Activated naive CD4-positive, alpha-beta T cell (primary cell): ENCODE measurements at places on chromosomes 4 and X.

DNA sequence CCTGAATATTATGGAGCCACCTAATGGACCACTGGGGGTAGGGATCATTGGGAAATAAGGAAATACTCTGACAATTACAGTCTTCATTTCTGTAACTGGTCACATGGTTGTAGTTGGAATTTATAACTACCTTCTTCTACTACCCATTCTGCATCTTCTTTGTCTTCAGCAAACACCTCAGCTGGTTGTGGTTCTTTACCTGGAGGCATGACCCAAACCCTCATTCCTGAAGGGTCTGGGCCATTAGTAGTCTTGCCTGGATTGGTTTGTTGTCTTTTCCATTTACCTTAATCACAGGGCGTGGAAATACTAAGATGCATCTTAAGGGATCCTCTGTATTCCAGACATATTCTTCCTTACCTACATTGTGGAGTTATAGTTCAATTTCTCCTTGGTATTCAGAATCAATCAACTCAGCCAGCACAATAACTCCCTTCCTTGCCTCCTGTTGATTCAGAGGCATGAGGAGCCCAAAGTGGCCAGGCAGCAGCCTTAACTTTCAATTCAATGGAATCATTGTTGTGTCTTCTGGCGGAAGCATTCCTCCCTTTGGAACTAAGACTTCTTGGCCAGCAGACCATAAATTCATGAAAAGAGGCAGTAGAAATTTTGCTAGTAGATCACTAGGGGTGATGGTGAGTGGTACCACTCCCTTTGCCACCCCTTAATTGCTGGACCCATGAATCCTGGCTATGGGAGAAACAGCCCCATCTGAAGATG lies 75.7 kb upstream of the RAP2C start:
- DNase-seq = no peak

- DNase-seq = no peak
Observed at GRCh38 chr4:52057196-52057595, 6.1 kb downstream of the SPATA18 start.

- DNase-seq = no peak
Observed at GRCh38 chr4:54428940-54429339, 199.8 kb downstream of the PDGFRA start.

GRCh38 chrX:123713434-123713833 lies 19.4 kb downstream of the THOC2 start:
- no peak for DNase-seq

DNA sequence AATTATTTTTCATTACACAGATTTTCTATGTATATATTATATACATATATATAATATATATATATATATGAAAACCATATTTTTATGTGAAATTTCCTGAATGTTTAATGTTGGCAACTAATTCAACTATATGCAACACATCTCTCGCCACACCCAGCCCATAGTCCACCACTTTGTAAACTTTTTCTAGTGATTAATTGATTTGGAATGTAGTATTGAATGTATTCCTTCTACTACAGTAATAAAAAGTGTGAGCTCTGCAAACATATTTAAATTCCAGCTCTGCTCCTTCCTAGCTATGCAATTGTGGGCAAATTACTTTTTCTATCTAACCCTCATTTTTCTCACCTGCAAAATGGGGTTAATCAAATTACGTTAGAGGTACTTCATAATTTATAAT lies 187.8 kb downstream of the TEX11 start:
- DNase-seq = no peak

- no peak for DNase-seq
Observed at GRCh38 chr4:42446823-42447222, 49.5 kb downstream of the SHISA3 start.

GRCh38 chr4:88366460-88366859 lies 12.2 kb upstream of the HERC6 start:
- DNase-seq = no peak

DNA sequence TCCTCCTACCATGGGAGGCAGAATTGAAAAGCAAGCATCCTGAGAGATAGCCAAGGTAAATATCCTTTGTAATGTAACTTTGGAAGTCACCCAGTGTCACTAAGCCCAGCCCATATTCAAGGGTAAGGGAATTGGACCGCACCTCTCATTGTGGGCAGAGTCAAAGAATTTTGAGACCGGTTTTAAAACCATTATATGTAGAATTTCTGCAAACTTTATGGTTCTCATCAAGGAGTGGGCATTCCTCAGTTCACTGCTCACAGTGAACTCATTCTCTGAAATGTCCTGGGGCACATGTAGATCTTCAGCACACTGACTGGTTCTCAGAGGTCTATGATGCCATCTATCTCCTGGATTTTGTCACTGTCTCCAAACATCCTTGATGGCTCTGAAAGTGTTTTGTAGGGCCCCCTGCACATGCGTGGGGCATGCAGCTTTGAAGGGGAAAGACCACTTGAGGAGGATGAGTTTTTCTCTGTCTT lies 35.3 kb upstream of the CHRNA9 start:
- no peak for DNase-seq

GRCh38 chr4:140078366-140078765 lies 75.6 kb downstream of the MAML3 start:
- DNase-seq = no peak

DNA sequence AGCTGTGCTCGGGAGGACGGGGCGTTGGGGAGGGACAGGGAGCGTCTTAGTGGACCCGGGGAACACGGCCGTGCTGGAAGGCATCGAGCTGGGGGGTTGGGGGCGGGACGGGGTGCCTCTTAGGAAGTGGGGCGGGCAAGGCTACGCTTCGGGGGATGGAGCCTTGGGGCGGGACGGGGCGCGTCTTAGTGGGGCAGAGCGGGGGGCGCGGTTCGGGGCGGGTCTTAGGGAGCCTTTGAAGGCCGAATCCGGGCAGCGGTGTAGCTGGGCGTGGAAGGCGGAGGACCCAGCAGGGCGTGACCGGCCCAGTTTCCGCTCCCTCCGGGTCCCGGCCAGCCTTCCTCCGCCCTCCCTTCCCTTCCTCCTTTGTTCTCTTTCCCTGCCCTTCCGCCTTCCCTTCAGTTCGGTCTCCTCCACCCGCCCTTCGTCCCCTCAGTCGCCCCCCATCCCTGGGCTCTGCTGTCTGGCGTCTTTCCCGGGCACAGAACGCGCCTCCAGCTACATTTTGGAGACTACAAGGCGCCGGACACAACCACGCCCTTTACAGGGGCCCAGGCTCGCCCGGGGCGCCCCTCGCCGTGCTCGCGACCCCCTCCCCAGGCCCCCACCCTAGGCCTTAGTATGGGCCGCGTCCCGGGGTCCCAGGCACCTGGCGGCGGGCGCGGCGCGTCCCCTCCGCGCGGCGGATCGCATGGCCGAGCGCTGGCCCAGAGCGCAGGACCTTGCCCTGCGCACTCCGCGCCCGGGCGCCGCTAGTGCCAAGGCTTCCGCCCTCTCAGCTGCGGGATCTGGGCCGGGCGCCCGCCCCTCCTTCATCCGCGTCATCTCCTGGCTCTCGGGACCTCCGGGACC lies at the start of gene ARSD:
TSS of gene ARSD (minus strand) at position 757 of the 852 bp plus-strand sequence. CDS start at position 693, 64 bp downstream.
- DNase-seq = no peak
